ENCODE measurements at places on chromosomes 4 and X.
A peak's percentile ranks its signal among the peaks of the same experiment; 100 is the strongest.

- no peak for DNase-seq
Measured at GRCh38 chr4:53653484-53654053, 62.3 kb upstream of the LNX1 start.

DNA sequence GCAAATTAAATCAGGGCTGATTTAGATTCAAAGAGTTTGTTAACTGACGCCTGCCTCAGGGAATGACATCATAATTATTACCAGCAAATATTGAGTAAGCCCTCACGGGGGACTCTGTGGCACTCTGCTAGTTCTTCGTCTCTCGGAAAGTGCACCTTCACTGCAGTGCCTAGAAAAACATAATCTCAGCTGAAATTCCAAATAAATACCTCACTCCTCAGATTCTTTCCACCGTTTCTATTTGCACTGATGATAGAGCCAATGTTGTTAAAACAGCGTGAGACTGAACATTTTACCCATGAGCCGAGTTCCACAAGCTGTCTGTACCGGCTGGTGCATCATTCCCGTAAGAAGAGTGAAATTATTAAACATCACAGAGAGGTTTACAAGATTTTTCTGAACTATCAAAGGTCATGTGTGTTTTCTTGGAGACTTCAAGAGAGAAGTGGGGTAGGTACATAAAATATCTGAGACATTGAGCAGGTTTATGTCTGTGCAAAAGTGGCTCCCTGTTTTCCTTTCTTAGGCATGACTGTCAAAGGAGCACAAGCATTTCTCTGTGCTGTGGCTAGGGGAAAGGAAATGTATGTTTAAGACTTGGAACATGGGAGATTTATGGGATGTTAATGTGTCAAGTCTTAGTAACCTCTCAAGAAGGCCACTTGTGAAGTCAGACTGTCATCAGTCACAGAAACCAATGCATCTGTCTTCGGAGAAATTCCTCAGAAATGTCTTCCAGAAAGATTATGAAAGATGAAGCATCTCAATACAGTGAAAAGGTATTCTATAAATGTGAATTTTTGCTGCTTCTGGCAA, 119.6 kb downstream of the CBLL2 start:
- no peak for DNase-seq

GRCh38 chr4:5878359-5878758, 14.5 kb downstream of the CRMP1 start:
- no peak for DNase-seq

DNA sequence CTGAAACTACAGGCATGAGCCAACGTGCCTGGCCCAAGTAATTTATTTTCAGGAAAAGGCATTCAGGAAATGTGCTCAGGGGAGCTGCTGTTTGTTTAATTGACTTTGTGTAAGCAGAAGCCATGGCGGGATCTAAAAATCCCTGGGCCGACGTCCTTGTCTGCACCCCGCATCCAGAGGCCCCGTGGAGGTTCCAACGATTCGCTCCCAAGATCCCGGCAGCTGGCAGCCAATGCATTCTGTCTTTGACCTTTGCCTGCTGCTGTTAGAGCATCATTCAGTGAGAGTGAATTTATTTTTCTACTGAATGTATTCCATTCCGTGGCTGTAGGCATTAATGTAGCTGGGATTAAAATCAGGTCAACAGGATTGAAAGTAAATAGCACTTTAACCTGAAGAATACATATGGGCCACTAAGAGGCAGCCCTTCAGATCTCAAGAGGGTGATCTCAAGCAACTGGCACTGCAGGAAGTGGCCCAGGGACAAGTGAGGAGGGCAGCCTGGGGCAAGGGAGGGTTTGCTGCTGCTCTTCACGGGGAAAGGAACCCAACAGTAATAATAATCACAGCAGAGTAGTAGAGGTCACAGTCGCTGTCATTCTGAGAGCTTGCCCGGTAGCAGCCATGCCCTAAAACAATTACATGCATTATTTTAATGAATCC, 75.2 kb downstream of the PSAPL1 start:
- no peak for DNase-seq

- peak; percentile 20 for DNase-seq
Measured at GRCh38 chr4:68342134-68342533, 7.8 kb downstream of the YTHDC1 start.
